Erythroblast (primary cell): ENCODE measurements at places on chromosomes 7 and 10.

GRCh38 chr10:128964100-128964403, 503.0 kb upstream of the MGMT start:
- no peak for DNase-seq

GRCh38 chr10:43073721-43074120, 3.1 kb upstream of the RET start:
- DNase-seq, result no peak

DNA sequence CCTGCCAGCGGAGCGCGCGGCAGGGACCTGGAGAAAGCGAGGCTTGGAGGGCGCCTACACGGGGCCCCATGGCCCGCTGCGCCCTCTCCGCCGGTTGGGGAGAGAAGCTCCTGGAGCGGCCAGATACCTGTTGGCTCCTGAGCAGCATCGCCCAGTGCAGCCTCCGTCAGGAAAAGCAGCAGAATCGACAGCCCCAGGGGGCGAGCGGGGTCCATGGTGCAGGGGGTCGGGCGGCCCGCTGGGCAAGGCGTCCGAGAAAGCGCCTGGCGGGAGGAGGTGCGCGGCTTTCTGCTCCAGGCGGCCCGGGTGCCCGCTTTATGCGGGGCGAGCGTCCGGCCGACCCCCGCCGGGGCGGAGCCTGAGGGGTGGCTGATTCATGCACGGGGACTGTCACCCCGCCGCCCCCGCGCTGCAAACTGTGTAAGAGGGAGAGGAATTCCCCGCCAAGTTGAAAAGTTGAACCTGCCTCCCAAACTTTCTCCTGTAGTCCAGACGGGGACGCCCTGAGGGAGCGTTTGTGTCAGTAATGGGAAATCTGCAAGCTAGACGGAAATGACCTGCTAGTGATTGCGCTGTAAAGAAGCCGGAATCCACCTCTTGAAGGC, at the start of gene TFPI2:
TSS of gene TFPI2 (minus strand) at position 290 of the 605 bp plus-strand sequence. CDS start at position 215, 75 bp downstream.
- DNase-seq, result no peak

GRCh38 chr10:1153805-1154351, 97.7 kb downstream of the WDR37 start:
- DNase-seq, result no peak

DNA sequence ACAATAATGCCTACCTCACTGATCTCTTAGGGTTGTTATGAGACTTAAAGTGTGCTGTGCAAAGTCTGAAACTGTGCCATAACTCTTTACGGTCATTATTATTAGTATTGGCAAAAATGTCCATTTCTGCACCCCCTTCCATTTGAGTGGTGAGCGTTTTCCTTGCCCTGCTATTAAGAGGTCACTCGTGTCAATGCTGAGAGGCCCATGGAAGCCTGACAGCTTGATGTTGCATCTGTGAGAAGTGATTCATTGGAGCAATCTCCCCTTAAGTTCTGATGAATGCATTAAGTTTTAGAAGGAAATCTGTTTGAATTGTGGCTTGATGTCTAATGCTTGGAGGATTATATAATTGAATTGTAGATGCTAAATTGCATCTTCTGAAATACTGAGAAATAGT, 253.3 kb downstream of the FRMD4A start:
- no peak for DNase-seq

DNA sequence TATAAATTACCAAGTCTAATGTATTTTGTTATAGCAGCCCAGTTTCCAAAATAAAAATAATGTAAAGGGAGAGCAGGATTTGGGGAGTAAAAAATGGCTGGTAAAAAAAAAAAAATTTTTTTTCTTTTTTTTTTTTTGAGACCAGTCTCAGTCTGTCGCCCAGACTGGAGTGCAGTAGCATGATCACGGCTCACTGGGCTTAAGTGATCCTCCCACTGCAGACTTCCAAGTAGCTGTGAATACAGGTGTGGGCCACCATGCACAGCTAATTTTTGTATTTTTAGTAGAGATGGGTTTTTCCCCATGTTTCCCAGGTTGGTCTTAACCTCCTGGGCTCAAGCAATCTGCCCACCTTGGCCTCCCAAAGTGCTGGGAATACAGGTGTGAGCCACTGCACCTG, 4.8 kb upstream of the LSM8 start:
- no peak for DNase-seq

GRCh38 chr7:105016068-105016708, 2.2 kb downstream of the KMT2E start:
- peak; percentile 42 for DNase-seq

DNA sequence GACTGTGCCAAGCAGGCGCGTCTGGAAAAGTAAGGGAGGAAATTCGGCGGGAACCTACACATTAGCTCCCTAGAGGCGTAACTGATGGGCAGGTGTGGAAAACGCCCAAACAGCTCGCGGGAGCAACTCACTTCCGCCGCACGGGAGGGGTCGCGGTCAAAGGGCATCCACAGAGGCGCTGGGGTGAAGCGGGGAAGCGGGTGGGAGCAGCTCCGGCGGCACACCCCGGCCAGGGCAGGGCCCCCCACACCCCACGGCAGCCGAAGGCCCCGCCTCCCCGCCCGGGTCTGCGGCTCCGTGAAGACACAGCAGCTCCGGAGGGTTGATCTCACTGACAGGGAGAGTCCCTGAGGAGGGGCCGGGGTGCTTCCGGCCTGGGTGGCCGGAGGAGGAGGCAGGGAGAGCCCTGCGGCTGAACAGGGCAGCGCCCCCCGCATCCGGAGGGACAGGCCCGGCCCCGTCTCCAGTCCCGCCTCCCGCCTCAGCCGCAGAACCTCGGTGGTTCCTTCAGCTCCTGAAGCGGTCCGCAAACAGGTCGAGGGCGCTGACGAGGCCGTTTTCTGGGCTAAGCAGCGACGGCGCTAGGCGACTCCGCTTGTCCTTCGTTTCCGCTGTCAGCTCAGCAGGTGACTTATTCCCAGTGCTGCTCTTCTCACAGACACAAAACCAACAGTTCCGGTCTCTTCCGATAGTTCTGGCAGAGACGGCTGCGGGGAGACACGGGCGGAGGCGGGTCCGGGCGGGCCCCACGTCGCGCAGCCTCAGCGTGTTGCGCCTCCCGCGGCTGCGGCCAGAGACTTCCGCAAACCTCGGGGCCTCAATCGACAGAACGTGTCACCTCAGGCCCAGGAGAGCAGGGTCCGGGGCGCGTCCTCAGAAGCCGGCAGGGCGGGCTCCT, 276.1 kb downstream of the DNAJB6 start:
- DNase-seq, result no peak

DNA sequence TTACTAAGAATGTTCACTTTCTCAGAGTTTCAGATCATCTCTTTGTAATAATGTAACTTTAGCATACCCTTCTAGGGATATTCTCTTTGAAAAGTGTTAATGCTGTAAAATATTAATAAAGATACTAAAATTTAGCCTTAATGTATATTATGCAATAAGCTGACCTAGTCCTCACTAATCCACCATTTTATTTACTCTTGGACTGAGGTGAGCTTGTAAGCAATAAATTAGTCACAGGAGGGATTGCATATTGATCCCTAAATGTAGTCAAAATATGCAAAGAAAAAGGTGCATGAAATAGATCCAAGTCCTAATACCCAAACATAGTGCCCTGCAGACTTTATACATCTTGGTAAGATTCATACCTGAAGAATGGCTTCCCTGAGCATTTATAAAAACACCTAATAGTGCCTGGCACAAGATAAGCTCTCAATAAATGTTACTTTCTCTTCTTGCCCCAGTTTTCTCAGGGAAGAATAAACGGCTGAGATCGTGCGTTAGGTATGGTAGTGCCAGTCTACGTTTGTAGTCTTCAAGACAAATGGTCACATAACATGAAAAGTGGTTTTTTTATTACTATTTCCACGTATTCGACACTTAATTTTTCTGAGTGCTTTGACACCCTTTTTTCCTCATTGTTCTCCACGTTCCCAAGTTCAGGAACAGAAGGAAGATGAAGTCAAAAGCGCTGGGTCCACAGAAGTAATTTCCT, 14.3 kb downstream of the INSIG1 start:
- no peak for DNase-seq
